ENCODE measurements at places on chromosomes 7 and 10. TPM values are rescaled to one million over a fixed set of nuclear protein-coding genes. Genes with fewer than 3 reads are reported as not detected.
A peak's percentile ranks its signal among the peaks of the same experiment; 100 is the strongest.

GRCh38 chr7:98500764-98501163 lies 99.9 kb upstream of the BAIAP2L1 start:
- no peak for DNase-seq

DNA sequence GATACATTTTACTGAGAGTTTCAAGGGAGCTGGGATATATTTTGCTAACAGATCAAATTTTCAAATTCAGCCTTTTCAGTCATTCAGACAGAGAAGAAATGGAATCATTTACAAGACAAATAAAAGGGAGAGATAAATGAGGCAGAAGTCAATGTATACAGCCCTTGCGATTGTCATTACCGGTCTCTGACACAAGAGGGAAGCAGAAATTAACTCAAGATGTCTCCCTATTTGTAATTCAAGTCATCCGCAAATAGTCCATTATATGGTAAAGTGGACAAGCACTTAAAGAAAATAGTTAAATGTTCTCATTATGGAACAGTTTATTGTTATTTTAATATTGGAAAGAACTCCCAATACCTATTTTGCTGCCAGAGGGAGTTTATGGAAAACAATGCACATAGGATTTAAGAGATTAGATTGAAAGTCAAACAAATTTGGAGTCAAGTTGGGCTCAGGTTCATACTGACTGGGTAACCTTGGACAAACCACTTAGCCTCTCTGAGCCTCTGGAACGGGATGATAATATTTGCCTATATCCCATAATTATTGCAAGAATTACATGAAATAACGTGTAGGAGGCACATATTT lies 89.3 kb upstream of the PRKCQ start:
- DNase-seq = peak; percentile 26

- DNase-seq = no peak
These were observed 2.6 kb upstream of the RPA3 start for GRCh38 chr7:7720750-7721621.

DNA sequence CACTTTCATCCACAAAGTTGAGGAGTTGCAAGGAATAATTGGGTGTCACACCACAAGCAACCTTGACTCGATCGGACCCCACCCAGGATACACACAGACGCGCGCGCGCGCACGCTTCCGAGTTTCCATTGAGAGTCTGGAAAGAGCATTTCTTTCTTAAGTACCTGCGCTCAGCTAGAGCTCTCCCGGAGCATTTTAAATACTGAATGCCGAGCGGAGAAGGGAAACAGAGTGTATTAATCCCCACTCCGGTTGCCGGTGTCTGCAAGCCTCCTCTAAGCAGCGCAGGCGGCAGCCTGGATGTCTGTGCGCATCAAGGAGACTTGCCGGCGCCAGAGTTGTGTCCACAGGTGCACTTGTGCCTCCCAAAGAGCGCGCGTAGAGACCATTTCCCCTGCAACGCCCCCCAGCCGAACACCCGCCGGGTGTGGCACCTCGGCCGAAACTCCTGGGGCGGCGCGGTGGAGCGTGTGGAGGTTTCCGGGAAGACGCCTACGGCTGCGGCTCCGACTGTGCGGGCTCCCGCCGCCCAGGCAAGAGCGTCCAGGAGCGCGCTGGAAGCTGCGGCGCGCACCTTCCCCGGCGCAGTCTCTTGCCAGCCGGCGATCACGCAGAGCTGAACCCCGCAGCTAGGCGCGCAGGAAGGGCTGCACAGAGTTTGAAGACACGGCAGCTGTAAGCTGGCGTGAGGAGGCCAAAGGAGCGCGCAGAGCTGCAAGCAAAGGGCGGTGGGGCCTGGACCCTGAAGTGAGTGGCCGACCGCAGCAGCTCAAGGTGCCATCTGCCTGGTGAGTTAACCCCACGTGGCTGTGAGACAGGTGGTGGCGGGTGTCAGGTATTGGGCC lies 1.1 kb upstream of the FEZF1 start:
- no peak for DNase-seq

GRCh38 chr10:122072491-122072890 lies 83.5 kb downstream of the TACC2 start:
- DNase-seq = no peak

GRCh38 chr7:70346844-70347462 lies 748.7 kb downstream of the AUTS2 start:
- DNase-seq = no peak

GRCh38 chr7:114527589-114527988 lies 113.0 kb downstream of the FOXP2 start:
- DNase-seq = no peak

DNA sequence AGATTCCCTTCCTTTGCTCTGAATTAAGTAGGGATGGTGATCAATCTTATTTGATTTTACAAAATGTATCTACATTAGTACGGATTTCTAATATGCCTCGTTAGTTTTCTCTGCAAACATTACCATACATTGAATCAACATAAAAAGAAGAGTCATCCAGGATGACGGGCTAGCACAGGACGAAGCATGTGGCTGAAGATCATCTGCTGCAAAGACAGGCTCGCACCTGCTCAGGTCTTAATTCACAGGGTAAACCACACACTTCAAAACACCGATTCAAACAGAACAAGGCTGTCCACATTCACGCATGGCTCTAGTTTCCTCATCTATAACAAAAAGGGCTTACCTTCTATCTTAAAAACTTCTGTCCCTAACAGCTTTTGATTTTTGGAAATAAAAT lies 323.0 kb downstream of the PARD3 start:
- DNase-seq = no peak

GRCh38 chr10:101402711-101403110 lies 48.7 kb downstream of the BTRC start:
- DNase-seq = no peak

- no peak for DNase-seq
These were observed 112.9 kb upstream of the JAZF1 start for GRCh38 chr7:28293527-28293835.

- no peak for DNase-seq
These were observed 35.3 kb downstream of the TRRAP start for GRCh38 chr7:98913612-98914011.

DNA sequence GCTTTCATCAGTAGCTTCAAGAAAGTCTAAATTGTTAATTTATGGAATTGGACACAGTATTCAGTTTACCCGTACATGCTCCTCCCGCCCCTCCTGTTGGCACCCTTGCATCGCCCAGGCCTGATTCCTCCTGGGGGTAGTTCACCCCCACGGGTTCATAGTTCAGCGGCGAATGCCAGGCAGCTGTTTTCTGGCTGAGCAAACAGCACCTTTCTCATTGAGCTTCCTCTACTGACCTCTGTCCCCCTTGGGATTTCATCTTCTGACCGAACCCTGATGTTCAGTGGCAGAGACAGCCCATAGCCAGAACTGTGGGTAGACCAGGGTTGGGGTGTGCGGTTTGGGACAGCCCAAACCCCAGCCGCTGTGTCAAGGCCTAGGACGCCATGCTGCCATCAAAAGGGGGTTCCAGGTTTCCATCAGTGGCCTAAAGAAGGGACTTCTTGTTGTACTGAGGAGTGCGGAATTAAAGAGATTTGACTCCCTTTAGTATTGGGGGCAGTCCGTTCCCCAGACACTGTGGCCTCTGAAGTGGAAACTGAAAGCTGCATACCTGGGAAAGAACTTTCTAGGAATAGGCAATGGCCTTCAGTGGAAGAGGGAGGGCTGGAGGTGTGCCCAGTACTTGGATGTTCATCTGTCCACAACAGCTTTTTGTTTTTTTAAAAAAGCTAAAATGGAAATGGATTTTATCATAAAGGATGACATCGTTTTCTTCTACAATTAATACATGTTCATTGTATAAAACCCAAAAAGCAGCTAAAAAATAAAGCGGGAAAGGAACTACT lies 19.0 kb downstream of the MDH2 start:
- no peak for DNase-seq

DNA sequence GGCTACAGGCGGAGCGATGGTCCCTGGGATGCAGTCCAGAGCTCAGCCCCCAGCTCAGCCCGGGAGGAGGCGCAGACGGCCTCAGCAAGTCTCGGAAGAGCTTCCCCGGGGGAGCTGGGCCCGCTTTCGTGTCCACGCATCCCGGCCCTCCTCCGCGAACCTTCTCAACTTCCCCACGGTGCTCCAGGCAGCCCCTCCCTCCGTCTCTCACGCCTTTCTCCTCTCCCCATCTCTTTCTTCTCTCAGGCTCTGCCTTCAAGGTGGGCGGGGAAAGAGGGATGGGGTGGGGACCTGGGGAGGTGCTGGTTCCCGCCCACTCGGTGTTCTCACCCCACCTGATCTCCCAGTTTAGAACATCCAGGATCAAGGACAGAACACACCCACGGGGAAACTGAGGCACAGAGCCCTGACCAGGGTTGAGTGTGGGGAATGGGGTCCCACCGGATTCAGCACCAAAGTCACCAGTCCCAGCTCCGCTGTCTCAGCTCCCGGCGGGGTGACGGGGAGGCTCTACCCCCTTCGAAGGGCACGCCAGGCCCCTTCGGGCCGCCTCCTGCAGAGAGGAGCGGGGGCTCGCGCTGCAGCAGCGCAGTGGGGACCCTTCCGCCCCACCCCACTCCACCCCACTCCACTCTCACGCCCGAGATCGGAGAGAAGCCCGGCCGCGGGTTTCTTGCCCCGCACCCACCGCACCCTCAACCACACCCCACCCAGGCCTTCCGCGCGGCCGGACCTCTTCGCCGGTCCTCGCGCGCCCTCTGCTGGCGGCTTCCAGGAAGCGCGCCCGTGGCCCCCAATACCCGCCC lies 18.2 kb downstream of the POLL start:
- no peak for DNase-seq

Gene DPP6
- 0.84 TPM for total RNA-seq

Gene ABHD11
- total RNA-seq = 61.3 TPM

Gene CLDN15
- 10.3 TPM for total RNA-seq

Gene PAPOLB
- total RNA-seq = 0.14 TPM

Gene EN2
- total RNA-seq = 0.07 TPM

Data from kidney epithelial cell (primary cell).